ENCODE measurements at places on chromosomes 7 and 10.

DNA sequence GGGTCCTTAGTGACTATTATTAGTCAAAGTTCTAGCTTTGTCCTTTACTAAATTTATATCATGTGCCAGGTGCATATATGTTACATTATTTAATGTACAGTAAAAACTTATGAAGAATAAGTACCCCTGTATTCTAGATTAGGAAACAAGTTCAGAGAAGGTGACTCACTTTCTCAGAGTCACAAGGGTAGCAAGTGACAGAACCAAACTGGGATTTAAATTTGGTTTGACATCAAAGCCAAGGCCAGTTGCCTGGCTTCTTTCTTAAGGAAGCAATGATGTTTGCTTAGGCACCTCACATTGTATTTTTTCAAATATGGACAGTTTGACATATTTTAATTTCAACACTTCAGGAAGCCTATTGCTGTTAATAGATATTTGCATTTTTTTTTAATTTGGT is 2.5 kb downstream of the LSM8 start:
- DNase-seq, result no peak

DNA sequence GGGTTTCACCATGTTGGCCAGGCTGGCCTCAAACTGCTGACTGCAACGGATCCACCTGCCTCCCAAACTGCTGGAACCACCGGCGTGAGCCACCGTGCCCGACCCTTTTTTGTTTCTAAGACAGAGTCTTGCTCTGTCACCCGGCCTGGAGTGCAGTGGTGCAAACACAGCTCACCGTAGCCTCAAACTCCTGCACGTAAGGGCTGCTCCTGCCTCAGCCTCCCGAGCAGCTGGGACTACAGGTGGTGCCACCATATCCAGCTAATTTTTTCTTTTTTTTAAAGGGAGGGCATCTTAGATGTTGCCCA is 36.4 kb downstream of the ADAP1 start:
- DNase-seq, result no peak

- no peak for DNase-seq
Observed at GRCh38 chr7:23383225-23383624, 84.1 kb downstream of the MALSU1 start.

DNA sequence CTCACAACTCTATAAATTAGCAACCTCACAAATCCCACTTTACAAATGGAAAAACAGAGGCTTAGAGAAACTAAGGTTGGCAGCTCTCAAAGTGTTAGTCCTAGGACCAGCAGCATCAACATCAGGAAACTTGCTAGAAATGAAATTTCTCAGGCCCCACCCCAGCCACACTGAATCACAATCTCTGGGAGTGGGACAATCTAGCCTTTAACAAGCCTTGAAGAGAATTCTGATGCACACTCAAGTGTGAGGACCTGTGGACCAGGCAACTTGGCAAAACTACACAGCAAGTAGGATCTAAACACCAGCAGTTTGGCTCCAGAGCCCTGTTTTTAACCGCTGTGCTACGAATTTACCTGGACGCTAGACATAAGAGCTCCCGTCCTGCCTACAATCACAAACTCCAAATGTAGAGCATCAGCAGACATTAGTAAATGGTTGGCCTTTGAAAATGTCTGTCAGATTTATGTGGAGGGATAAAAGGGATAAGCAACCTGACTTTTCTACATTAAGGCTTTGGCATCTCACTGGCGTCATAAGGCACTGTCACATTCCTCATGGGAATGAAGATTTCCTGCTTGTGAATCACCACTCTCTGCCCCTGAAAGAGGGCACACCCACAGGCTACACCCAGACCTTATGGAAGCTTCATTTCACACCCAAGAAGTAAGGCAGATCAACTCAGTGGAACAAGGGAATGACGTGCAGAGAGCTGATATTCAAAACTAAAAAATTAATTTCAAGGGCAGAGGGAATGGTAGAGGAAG is 34.5 kb downstream of the PPP1R3C start:
- DNase-seq, result no peak

DNA sequence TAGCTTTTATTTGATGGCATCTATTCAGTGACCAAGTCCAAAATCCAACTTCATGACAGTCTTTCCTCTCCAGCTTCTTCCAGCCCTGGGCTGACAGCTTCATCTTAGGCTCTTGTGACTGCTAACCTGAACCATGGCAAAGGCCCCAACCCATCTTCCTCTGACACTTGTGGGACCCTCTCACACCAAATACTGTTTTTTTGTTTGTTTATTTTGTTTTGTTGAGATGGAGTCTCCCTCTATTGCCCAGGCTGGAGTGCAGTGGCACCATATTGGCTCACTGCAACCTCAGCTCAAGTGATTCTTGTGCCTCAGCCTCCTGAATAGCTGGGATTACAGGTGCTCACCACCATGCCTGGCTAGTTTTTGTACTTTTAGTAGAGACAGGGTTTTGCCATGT is 265.2 kb downstream of the GATA3 start:
- DNase-seq, result no peak

DNA sequence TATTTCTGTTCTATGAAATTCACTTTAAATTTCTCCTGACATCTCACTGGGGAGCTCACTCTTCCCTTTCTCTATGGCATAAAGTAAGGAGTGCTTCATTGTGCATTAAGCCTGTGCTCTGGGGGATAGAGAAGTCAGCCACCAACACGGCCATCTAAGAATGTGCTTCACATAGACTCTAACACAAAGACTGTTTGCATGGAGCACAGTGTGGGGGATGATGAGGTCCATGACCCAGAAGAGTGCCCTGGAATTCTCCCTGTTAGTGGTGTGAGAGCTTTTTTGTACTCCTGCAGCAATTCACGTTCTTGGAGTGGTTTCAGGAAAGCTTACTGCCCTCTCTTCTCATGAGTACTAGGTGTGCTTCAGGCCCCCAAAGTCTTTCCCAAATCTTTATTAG is 43.9 kb upstream of the PDZD8 start:
- no peak for DNase-seq

- no peak for DNase-seq
Observed at GRCh38 chr7:5523052-5523711, 99.5 kb upstream of the TNRC18 start.
